ENCODE measurements at places on chromosomes 7 and 10. TPM values are rescaled to one million over a fixed set of nuclear protein-coding genes. Genes with fewer than 3 reads are reported as not detected.
A peak's percentile ranks its signal among the peaks of the same experiment; 100 is the strongest.

The NIPSNAP2 gene
- 59.9 TPM for total RNA-seq

DNA sequence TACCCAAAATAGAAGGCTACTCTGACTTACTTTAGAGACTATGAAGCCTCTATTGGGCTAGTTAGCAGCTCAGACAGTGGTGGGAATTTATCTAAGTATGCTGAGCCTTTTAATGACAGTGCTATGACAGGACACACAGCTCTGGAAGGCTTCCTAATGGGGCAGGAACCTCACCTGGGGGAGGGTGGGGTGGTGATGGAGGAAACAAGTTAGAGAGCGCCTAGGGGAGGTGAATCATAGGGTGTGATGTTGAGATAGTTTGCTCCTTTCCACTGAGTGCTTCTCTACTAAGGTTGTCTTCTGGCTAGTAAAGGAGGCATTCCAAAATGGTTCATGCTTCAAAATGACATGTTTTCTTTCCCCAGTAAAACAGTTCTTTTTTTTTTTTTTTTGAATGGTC, 42.1 kb downstream of the PPP1R9A start:
- H3K36me3 ChIP-seq = peaks cover 10% of the 10 kb centered on the region
- H3K27ac ChIP-seq = no peak overlapping the region
- peaks cover 5% of the 10 kb centered on the region for H3K4me1 ChIP-seq
- DNase-seq = no peak

DNA sequence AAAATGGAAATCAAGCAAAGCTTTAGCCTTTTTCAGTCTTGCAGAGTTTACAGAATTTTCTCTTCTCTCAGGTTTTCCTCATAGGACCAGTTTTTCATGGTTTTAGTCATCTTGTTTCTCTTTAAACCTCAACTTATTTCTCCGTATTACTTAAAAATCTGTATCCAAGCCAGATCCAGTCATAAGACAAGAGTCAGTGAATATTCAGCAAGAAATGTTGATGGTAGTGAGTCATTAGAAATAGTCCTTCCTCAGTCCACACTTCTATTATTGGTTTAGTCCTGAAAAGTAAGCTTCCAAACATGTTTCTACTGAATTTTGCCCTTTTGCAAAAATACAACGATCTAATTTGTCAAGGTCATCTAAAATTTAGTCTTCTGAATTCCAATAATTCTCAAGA, 107.0 kb downstream of the VIM start:
- no peak overlapping the region for H3K27ac ChIP-seq
- no peak for DNase-seq
- peaks cover 5% of the 10 kb centered on the region for H3K36me3 ChIP-seq
- peaks cover 7% of the 10 kb centered on the region for H3K4me1 ChIP-seq
- H3K4me3 ChIP-seq = no peak overlapping the region

- no peaks in the 10 kb centered on the region for H3K36me3 ChIP-seq
- H3K4me1 ChIP-seq = no peaks in the 10 kb centered on the region
- no peak for DNase-seq
- no peak overlapping the region for H3K27ac ChIP-seq
- no peaks in the 10 kb centered on the region for H3K27me3 ChIP-seq
Measured at GRCh38 chr7:110698576-110698975, 392.4 kb upstream of the LRRN3 start.

DNA sequence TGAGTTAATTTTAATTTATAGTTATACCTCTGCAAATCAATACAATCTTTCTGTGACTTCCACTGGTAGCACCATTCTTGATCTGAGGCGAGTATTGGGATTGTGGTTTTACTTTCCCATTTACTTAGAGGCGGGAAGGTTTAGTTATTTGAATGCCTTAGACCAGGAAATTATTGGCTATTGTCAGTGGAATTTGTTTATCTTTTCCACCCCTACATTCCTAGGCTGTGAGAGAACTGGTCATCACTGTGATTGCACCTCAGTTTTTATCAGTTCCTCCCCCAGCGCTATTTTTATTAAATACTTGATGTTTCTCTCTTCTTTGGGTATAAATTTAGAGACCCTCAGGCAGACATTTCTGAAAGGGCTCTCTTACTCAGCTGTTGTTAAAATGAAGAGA, 29.9 kb downstream of the CDK14 start:
- H3K27me3 ChIP-seq = no peaks in the 10 kb centered on the region
- peaks cover 59% of the 10 kb centered on the region for H3K4me1 ChIP-seq
- peaks cover 2% of the 10 kb centered on the region for H3K36me3 ChIP-seq
- H3K27ac ChIP-seq = peak overlapping the region; percentile 98

DNA sequence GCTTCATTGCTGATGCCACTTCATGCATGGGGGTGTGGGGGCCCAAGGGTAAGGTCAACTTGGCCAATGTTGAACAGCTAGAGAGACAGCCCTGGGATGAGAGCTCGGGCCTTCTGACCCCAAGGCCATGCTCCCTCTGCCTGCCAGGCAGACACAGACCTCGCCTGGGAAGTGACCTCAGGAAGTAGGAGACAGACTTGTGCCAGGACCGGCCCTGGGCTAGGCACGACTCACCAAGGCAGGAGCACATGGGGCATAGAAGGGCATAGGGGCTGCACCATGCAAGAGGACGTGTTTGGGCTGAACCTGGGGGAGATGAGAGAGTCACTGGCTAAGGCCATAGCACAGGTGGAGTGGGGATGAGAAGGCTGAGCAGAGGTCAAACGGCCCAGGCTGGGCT, 27.1 kb downstream of the ZCCHC24 start:
- DNase-seq = no peak
- no peaks in the 10 kb centered on the region for H3K27me3 ChIP-seq
- no peak overlapping the region for H3K4me3 ChIP-seq
- H3K36me3 ChIP-seq = peaks cover 2% of the 10 kb centered on the region

- H3K27ac ChIP-seq = no peak overlapping the region
- no peak for DNase-seq
- H3K27me3 ChIP-seq = no peaks in the 10 kb centered on the region
- H3K4me1 ChIP-seq = peaks cover 13% of the 10 kb centered on the region
Measured at GRCh38 chr7:143261901-143262300, 1.3 kb upstream of the GSTK1 start.

The NRG3 gene
- total RNA-seq = 0.57 TPM

DNA sequence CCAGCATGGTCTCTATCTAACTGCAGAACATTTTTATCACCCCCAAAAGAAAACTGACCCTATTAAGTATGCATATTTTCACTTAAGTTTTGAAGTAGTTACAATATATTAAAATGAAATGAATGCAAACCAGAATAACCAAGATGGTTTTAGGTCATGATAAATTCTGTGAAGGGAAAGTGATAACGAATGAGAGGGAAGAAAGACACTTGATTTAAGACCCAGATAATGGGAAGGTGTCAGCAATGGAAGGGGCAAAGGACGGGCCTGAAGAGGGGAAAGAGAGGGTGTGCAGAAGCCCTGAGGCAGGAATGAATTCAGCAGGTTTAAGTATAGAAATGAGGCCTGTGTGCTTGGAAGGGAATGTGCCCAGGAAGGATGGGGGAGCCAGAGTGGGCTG, 61.1 kb upstream of the IGFBP3 start:
- H3K36me3 ChIP-seq = no peaks in the 10 kb centered on the region
- no peak overlapping the region for H3K27ac ChIP-seq
- DNase-seq = no peak
- H3K4me1 ChIP-seq = peaks cover 26% of the 10 kb centered on the region
- H3K27me3 ChIP-seq = no peaks in the 10 kb centered on the region

- peaks cover 5% of the 10 kb centered on the region for H3K36me3 ChIP-seq
- H3K4me3 ChIP-seq = no peak overlapping the region
- no peaks in the 10 kb centered on the region for H3K27me3 ChIP-seq
- no peak for DNase-seq
- peak overlapping the region; percentile 86 for H3K27ac ChIP-seq
Measured at GRCh38 chr7:158812684-158813083, 16.6 kb downstream of the ESYT2 start.

DNA sequence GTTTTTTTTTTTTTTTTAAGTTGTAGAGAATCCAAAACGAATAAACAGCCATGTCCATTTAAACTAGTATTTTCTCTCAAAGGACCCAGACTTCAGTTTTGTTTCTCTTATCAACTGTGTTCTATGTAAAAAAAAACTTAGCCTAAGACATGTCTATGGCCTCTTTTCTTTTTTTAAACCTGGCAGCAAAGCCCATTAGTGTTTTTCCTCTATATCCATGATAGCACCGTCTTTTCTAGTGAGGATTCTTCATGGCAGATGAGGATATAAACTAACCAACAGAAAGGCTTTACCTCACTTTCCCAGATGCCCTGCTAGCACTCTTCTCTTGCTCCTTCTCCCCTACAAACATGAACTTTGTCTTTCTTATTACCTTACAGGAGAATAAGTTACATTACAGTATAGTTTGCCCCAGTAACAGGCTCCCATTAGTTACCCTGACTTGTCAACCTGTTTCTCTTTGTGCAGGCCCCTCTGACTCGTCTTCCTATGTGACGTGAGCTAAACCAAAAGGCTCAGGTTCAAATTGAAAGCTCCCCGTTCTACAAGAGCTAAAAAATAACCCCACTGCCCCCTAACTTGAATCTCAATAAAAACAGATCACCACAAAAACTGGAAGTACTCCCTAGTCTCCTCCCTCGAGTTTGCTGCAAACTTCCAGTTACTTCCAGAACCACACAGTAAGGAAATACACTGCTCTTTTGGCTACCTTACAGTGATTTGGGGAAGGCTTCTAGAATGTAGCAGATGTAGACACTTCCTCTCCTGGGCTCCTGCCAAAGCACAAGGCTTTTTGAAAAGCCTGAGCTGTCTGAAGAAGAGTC, 20.1 kb downstream of the P4HA1 start:
- peaks cover 13% of the 10 kb centered on the region for H3K36me3 ChIP-seq
- H3K27ac ChIP-seq = peak overlapping the region; percentile 81
- H3K4me1 ChIP-seq = peaks cover 11% of the 10 kb centered on the region
- no peak for DNase-seq
- no peak overlapping the region for H3K4me3 ChIP-seq
- H3K27me3 ChIP-seq = no peaks in the 10 kb centered on the region

GRCh38 chr10:88385601-88386203, 197.4 kb downstream of the RNLS start:
- DNase-seq = no peak
- H3K27ac ChIP-seq = peak overlapping the region; percentile 84
- no peaks in the 10 kb centered on the region for H3K27me3 ChIP-seq

DNA sequence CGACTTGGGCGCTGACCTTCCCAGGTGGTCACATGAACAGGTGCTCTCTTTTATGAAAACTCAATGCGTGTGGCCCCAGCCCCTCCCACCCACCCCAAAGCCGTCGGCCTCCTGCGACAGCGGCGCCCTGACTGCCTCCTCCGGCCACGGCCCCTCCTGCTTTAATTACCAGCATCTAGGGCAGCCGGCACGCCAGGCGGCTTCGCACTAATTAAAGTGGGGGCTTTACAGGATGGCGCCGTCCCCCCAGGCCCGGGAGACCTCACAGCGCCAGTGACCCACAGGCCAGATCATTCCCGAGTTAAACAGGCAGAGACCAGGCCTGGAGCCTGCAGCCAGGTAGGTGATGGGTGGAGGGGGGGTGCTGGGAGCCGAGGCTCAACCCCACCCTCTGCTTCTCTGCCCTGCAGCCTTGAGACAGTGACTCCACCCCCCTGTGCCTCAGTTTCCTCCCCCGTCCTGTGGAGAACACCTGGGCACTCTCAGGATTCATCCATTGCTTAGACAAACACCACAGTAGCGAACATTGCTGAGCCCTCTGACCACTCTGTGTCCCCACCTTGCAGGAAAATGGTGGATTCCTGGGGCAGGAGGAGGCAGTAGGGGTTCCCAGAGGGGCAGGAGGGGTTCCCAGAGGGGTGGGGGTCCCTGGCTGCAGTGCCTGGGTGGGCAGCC, 100.8 kb downstream of the MICALL2 start:
- no peak overlapping the region for H3K27ac ChIP-seq
- H3K27me3 ChIP-seq = peaks cover 8% of the 10 kb centered on the region
- no peak for DNase-seq

DNA sequence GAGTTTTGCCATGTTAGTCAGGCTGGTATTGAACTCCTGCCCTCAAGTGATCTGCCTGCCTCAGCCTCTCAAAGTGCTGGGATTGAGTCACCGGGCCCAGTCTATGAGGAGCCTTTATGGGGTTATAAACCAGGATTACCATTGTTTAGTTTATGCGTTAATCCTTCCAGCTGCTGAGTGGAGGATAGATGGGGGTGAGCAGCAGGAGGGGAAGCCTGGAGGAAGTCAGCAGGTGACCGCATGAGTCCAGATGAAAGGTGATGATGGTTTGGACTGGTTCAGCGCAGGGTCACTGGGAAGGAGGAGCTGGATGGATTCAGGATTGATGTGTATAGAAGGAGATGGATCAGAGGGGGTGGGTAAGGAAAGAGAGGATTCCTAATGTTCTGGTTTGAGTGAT, 197.1 kb downstream of the ADAM12 start:
- H3K27ac ChIP-seq = no peak overlapping the region
- H3K4me1 ChIP-seq = no peaks in the 10 kb centered on the region
- no peak overlapping the region for H3K4me3 ChIP-seq

DNA sequence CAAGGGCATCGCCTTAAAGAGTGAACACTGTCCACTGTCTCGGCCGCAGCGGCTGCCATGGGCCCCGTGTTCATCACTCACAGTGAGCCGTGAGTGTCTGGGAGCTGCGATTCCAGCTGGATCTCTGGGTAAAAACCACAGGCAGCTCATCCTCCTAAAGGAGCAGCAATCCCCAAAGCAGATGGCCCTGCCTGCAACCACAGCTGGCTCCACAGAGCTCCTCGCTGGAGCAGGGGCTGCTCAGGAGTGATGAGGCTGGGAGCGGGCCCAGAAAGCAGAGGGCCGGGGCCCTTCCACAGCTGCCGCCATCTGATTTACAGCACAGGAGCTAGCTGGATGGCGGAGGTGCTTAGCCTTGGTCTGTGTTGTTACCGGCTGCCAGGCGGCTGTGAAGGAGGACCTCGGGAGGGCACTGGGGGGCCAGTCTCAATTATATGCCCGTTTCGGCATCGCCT, 6.6 kb upstream of the TMEM184A start:
- H3K27me3 ChIP-seq = no peaks in the 10 kb centered on the region
- H3K27ac ChIP-seq = no peak overlapping the region
- H3K4me3 ChIP-seq = no peak overlapping the region
- no peak for DNase-seq
- H3K4me1 ChIP-seq = peaks cover 23% of the 10 kb centered on the region

- no peaks in the 10 kb centered on the region for H3K4me1 ChIP-seq
- DNase-seq = no peak
- no peak overlapping the region for H3K4me3 ChIP-seq
- peaks cover 5% of the 10 kb centered on the region for H3K27me3 ChIP-seq
Measured at GRCh38 chr10:61567729-61568128, 95.0 kb upstream of the CABCOCO1 start.
